ENCODE measurements at places on chromosomes 16 and 17.

DNA sequence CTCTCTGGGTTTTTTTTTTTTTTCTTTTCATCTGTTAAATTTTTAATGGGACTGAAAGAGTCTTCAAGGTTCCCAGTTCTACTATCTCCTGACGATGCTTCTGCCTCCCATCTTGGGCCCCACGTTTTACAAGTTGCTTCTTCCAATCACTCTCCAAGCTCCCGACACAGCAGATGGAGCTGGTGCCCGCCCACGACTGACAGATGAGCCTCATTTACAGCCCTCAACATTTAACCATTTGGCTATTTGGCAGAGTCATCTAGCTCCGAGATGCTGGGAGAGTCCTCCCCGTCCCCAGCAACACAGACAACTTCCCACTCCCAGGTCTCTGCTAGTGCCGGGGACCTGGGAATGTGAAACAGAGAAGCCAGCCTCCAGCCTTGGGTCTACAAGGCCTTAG lies 276.9 kb downstream of the SHISA9 start:
- DNase-seq = no peak

DNA sequence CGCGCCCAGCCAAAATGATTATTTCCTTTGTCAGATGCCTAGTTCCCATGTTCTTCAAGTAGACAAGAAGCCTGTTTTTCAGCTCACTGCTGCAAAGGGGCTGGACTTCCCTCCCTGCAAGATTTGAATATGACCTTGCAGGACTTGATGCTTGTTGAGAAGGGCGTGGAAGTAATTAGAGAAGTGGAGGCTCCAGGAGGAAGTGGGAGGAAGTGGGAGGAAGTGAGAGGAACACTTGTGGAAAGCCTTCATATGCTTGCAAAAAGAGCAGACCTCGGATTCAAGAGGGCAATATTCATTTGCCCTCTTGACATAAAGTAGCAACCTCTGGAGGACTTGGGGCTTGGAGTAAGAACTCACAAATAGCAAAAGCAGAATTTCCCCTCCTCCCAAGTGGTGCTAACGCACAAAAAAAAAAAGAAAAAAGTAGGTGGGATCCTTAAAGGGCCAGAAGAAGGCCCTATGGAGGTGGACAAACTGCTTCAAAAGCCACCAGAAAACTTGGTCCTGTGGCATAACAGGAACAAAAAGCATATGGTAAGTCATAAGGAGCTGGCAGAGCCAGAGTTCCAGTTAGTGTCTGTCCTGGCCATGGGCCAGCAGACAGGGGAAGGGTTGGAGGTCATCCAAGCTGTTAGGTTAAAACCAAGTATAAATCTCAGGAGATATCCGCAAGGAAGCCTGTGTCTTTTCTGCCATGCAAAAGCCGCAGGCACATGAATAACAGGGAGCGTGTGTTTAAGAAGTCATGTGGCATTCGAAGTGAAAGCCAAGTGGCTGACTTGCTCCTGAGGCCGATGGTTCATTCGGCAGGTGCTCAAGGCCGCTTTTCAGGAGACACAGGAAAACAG lies 20.6 kb upstream of the PRKAR1A start:
- DNase-seq = no peak

DNA sequence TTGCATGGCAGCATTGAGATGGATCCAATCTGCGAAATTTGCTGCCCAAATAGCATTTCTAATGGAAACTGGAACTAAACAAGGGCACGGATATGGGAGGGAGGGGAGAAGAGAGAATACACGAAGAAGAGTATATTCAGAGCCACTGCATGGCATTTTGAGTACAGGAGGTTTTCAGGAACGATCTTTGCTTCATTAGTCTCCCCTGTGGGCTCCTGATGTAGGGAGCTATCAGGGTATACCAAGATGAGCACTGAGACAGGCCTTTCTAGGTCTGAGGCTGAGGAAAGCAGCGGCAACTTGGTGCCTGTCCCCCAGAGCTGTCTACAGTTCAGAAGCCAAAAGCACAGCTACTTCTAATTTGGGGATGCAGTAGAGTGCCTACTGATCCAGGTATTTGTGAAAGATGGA lies 257.7 kb upstream of the PMFBP1 start:
- DNase-seq = no peak

- DNase-seq = no peak
These were observed 31.3 kb downstream of the PHLPP2 start for GRCh38 chr16:71693164-71693563.

DNA sequence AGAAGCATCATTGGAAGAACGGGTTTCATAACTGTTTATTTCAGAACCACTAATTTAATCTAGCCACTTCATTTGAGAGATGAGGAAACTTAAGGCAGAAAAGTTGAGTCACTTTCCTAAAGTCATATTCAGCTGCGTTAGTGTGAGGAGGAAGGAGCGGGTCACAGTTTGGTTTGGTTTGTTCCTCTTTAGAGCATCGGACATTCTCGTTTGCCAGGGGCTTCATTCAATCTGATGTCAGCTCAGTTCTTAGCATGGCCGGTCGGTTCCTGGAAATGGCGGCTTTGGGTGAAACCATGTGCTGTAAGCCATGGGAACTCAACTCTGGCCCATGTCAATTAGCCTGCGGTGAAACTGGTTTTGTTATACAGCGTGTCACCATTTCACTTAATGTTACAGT lies 186.5 kb downstream of the LGALS9B start:
- no peak for DNase-seq

GRCh38 chr17:40349895-40350688 lies 14.4 kb downstream of the GJD3 start:
- no peak for DNase-seq

- DNase-seq = no peak
These were observed 129.4 kb upstream of the ANKFN1 start for GRCh38 chr17:56023851-56024250.

Data from NCI-H1048 (cell line).